ENCODE measurements at places on chromosomes 1 and 21.

- DNase-seq = no peak
Observed at GRCh38 chr1:179061360-179062282, 20.2 kb upstream of the TOR3A start.

- no peak for DNase-seq
Observed at GRCh38 chr1:1311107-1312104, 3.0 kb downstream of the PUSL1 start.

GRCh38 chr1:169099561-169099960, 6.9 kb upstream of the ATP1B1 start:
- no peak for DNase-seq

- no peak for DNase-seq
Observed at GRCh38 chr1:4529446-4530165, 124.8 kb upstream of the AJAP1 start.

- DNase-seq = peak; percentile 5
Observed at GRCh38 chr1:76933847-76934815, 66.9 kb downstream of the ST6GALNAC5 start.

DNA sequence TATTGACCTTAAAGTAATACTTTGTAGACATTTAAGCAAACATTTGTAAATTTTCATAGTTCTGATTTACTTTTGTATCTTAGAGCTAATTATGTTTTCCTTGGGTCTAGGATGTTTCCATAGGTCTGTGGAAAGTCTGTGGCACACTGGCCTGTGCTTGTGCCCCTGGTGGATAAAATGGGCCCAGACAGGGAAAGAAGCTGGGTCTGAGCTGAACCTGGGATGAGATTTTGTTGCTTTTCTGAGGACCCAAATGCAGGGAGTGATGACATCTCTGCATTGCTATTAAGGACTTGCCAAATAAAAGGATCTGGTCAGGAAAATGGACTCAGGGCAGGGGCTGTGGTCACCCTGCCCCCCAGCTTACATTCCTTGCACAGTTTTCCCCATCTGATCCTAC, 41.8 kb downstream of the C1orf21 start:
- no peak for DNase-seq
